ENCODE measurements at places on chromosomes 7 and 10.

GRCh38 chr7:135970682-135971365, 6.3 kb downstream of the MTPN start:
- no peak for DNase-seq

- DNase-seq, result no peak
Measured at GRCh38 chr10:79380946-79381721, 33.9 kb downstream of the PPIF start.

GRCh38 chr7:112143582-112143981, 62.6 kb downstream of the DOCK4 start:
- DNase-seq, result no peak

DNA sequence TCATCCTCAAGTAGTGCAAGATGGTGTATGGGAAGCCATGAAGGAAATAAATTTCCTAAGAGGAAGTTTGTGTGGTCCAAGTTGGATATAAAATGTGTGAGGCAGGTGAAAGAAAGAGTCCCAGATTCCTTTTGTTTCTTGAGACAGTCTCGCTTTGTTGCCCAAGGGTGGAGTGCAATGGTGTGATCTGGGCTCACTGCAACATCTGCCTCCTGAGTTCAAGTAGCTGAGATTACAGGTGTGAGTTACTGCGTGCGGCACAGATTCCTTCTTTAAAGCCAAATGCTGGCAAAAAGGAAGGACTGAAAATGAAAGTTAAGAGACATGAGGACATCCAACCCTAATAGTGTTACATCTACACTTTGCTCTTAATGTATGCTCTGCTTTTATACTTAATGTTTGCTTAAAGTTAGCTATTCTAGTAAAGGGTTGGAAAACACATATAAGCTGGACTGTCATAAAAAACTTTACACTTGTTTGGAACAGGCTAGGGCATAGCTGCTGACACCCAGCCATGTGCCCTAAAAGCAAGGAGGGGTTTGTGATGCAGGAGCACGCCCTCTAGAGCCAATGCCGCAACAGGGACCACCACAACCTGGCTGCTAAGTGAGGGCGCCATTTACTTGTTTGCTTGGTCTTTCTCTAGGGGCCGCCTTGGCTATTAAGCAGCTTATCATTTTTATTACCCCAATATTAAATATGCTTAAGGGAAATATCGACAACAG, 34.5 kb downstream of the CLEC2L start:
- no peak for DNase-seq

- DNase-seq, result no peak
Measured at GRCh38 chr7:12069757-12070156, 141.3 kb upstream of the TMEM106B start.

GRCh38 chr10:120041807-120042559, 149.5 kb downstream of the SEC23IP start:
- DNase-seq, result no peak

DNA sequence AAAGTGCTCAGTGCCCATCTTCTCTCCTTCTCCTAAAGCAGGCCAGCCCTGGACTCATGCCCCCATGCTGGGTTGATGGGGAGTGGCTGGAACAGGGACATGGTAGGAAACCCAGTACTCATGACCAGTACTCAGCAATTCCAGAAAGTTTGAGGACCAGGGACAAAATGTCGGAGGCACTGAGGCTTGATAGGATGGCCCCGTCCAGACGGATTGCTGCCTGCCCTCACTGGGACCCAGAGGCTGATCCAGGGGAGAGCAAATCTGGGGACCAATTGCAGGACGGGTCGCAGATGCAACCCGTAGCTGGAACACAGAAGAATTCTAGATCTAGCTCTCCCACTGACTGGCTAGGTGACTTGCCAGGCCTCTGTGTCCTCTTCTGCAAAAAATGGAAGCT, 5.1 kb downstream of the ZCCHC24 start:
- no peak for DNase-seq

- no peak for DNase-seq
Measured at GRCh38 chr7:11792166-11792565, 39.8 kb downstream of the THSD7A start.

GRCh38 chr10:127279334-127279774, 83.0 kb upstream of the INSYN2A start:
- no peak for DNase-seq

GRCh38 chr10:69554611-69555010, 18.6 kb downstream of the NEUROG3 start:
- DNase-seq, result no peak

DNA sequence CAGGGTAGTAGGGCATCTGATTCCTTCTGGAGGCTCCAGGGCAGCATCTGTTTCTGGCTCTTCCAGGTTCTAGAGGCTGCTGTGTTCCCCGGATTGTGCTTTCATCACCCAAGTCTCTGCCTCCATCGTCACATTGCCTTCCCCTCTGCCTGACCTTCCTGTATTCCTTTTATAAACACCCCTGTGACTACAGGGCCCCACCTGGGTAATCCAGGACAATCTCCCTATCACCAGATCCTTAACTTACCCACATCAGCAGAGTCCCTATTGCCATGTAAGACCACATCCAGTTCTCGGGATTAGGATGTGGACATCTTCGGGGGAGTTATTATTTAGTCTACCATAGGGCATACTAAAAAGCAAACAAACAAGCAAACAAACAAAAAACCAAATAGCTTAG, 39.4 kb upstream of the AGR3 start:
- DNase-seq, result no peak

DNA sequence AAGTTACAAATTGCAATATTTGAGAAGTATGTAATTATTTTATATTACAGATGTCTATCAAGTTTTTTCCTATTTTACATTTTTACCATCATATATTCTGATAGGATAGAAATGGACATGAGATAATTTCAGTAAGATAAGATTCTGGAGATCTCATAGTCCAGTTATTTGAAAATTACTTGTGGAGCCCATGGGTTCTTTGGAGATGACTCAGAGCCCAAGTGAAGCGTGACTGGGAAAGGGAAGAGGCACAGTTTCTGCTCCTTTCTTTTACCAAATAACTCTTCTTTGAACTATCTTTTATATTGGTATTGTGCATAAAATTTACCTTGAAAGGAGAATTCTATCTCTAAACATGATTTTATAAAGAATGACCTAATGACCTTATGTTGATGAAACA, 2.4 kb downstream of the CD36 start:
- DNase-seq, result no peak

DNA sequence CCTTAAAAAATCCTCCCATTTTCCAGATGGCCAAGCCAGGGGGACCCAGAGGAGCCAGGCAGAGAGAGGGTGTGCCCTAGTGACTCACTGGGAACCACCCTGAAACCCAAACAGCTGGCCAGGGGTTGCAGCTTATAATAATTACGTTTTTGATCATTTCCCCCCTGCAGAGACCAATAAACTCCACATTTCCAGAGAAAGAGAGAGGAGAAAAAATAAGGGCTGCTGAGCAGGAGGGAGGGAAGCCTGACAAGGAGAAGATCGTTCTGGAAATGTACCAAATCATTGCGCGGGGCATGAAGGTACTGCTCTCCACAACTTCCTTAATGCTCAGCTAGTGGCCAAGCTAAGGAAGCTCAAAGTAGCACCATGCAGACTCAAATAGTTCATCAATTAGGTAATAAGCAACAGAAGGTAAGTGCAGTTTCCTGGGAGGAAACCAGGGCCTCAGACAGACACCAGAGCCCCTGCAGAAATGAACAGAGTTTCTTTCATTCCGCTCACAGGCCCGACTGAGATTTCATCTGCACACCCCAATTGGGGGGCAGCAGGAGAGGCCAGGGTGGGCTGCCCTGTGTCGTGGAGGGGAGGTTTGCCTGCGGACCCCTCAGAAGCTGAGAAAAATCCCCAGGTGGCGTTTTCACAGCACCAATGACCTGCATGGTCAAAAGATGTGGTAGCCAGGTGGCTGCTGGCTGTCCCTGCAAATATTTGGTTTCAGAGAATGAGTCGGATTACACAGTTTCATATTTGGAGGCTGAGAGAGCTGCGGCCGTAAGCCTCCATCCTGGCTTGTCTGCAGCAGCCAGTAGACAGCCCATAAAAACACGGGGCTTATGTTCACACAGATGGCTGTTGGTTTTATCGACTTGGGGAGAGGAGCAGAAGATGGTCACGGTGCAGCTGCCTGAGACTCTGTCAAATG, 153.2 kb upstream of the LYZL2 start:
- no peak for DNase-seq

DNA sequence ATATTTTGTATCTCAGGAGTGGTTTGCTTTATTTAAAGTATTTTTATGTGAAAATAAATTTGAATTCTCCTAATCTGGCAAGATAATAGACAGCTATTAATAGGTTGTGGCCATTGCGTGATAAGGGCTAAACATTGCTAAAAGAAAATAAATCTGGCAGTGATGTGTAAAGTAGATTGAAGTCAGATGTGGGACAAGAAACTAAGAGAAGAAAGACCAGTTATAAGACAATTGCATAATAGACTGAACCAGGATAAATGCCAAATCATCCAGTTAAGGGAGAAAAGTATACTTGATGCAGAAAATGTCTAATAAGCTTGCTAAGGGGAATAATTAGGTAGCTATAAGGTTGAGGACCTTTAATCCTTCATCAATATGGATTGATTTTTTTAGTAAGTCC, 197.5 kb upstream of the CSTF2T start:
- no peak for DNase-seq

DNA sequence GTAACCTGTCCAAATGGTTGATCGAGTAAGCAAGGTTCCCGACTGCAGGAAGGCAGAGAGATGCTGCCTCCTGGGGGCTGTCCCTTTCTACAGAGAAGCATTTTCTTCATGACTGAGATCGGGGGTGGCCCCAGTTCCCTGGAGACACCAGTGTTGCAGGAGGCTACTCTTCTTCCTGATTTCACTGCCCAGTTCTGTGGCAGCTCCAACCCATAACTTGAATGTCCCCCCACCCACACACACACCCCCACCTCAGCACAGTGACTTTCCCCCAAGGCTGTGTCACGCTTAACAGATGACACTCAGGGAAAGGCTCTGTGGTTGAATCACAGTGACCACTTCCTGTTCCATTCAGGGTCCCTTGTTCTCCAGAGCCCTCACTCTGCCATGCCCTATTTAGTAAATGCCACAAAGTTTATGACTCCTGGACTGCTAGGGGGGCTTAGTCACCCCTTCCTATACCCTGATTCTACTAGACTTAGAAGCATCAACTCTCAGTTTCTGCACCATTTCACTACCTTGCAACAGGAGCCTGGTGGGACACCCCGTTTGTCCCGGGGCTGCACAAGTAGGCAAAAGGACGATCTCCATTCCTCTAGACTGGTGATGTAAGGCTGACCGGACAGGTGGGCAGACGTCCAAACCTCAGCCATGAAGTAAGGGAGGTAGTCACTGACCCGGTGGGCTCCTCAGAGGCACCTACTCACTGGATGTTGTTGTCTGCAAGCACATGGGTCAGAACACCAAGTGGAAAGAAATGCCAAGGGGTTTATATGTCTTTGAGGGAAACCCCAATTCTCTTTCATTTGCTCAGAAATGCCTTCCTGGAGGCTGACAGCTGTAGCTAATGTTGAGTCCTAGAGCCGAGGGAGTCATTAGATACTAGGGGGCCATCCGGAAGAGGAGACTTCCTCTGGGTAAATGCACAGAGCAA, 31.3 kb upstream of the SMC3 start:
- DNase-seq, result peak; percentile 66

DNA sequence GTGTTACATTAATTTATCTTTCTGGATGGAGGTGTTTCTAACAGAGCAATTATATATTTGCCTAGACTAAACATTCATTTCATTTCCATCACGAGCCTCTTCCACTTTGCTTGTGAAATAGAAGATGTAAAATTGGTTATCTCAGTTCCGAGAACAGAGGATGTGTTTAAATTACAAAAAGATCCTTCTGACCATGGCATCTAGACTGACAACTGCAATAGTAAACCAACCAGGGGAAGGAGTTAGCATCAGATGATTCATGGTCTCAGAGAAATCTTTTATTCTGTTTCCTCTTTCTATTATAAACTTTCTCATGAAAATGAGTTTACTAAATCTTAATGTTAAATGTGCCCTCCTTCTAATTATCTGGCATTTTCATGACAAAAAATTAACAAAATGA, 149.8 kb upstream of the WDR11 start:
- DNase-seq, result no peak

- DNase-seq, result no peak
Measured at GRCh38 chr10:131387018-131387529, 75.6 kb upstream of the TCERG1L start.

- no peak for DNase-seq
Measured at GRCh38 chr10:124345521-124345920, 73.2 kb downstream of the OAT start.

DNA sequence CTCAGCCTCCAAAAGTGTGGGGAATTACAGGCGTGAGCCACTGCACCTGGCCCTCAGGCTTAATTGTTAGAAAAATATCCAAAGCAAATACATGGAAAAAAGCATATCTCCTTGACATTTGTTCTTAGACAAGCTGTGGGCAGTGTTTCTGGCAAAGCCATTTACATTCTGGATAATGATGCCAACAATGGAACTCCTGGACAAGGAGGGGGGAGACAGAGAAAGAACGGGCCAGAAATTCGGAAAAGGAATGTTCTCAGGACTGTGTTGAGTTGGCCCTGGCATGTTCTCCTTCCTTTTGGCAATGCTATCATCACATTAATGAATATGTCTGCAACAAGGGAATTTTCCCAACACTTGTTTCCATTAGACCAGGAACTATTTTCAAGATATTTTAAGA, 88.7 kb downstream of the UBE2H start:
- DNase-seq, result no peak

GRCh38 chr7:94394109-94394436, 622 bp upstream of the COL1A2 start:
- DNase-seq, result no peak

- DNase-seq, result no peak
Measured at GRCh38 chr10:42985436-42986316, 91.2 kb upstream of the RET start.

- DNase-seq, result no peak
Measured at GRCh38 chr7:99255463-99255862, 17.2 kb upstream of the MYH16 start.

DNA sequence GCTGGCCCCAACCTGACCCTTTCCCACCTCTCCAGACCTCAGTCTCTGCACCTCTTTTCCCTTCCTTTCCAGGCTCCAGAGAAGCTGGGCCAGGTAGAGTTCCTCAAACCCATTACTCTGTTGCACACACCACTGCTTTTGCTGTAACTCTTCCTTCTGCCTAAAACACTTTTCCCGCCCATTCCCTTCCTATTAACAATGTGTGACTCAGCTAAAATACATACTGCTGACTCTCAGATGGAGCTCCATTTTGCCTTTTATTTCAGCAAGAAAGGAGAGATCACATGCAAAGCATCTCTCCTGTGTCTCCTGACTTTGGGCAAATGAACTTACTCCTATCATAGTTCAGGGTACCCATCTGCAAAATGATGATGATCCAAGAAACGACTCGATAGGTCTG, 201.0 kb downstream of the CALN1 start:
- no peak for DNase-seq
